ENCODE measurements at places on chromosomes 4 and X.

DNA sequence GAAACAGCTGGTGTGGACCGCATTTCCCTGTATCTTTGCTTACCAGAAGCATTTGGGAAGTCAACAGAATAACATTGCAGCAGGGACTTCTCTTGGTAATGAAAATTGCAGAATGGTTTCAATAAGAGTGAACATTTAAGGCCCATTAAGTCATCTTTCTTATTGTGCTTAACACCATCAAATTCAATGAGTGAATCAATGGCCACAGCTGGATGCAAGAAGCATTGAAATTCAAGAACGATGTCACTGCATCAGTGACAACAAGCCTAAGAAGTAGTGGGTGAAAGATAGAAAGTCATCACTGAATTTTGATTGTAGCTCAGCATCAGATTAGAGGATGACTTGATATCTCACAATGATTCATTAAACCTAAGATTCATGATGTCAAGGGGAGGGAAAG, 93.9 kb upstream of the GPM6A start:
- DNase-seq: no peak

DNA sequence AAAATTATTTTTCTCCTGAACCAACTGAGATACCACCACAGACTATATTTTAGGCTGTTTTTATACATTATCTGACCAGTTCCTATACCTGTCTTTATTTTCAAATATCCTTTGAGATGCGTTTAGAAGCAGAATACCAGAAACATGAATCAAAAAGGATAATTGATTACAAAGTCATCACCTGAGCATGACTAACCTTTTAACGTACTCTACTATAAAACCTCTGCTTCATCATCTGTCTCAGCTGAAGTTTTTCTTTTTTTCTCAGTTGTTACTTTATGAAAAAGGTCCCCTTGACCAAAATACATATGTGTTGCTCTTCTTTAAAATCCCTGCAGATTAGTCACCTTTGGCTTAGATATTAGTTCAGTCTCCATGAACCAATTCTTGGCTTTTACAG, 109.8 kb downstream of the AMMECR1 start:
- DNase-seq: peak; percentile 30

DNA sequence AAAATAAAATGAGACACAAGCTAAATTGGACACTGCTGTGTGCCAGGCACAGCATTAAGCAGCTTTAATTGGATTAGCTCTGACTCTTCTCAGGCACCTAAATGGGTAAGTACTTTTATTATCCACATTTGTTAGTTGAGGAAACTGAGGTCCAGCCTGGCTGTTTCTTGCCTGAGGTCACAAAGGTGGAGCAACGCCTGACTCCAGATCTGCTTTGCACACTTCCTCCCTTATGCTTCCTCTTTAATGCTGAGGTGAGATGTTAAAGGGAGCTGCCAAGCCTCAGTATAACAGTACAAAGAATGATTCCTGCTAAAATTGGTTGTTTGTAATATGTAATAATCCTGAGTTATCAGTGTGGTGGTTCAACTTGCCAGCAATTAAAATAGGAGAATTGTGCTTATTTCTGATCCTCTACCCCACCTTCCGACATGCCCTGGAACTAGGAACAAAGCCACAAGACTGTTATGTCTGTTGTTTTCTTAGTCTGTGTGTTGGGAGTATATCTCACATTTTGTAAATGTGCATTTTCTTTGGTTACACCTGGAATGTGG, 74.4 kb downstream of the AFF1 start:
- no peak for DNase-seq

- no peak for DNase-seq
Observed at GRCh38 chr4:152368001-152368400, 167.9 kb downstream of the FBXW7 start.

DNA sequence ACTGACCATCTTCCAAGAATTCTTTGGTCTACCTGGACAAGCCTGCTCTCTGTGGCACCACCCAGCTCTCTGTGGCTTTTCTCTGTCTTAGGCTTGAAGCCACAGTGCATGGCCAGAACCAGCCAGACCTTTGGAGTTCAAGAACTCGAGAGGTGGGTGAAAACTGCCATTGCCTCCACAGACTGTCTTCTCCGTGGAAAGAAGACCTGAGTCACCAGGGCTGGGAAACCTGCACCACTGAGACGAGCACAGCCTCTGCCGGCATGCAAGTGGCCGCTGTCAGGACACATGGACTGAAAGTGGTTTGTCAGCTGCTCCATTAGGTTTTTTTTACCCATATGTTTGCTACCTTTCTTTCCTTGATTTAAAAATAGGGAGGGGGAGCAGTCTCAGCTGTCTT, 74.5 kb downstream of the MGST2 start:
- no peak for DNase-seq

- DNase-seq: no peak
Observed at GRCh38 chr4:4675051-4675581, 133.3 kb upstream of the STX18 start.

- peak; percentile 24 for DNase-seq
Observed at GRCh38 chr4:42396752-42397634, at the start of gene SHISA3. TSS of gene SHISA3 (plus strand) at chr4:42397488. CDS start at chr4:42398057, 569 bp downstream.

DNA sequence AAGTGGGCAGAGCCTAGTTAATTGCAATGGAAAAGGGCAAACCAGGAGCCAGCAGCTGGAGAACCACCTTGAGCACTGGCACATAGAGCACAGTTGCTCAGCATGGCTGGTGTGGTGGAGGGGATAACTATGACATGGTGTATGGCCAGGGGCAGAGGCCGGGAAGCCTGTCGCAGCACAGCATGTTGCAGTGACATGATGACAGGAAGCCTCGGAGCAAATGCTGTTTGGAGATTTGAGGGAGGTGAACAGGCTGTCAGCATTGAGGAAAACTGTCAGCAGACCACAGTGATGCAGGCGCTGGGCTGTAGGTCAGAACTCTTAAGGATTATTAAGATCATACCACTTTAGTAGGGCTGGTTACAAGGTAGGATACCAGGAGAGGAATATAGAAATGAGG, 228.7 kb downstream of the CBR4 start:
- no peak for DNase-seq

DNA sequence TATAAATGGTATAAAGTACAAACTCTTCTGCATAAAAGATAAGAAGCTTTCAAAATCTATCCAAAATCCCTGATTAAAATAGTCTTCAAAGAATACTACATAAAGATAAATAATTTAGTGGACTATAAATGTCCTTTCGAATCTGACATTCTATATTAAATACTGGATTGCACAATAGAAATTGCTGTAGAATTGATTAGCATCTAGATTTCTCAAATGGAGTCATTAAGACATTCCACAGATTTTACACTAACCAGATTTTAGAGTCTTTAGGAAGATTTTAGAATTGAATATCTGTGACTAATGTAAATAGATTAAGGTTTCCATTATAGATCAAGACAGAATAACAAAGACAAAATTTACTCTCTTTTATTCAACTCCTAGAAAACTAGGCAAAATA, 663.9 kb downstream of the STPG2 start:
- DNase-seq: no peak

DNA sequence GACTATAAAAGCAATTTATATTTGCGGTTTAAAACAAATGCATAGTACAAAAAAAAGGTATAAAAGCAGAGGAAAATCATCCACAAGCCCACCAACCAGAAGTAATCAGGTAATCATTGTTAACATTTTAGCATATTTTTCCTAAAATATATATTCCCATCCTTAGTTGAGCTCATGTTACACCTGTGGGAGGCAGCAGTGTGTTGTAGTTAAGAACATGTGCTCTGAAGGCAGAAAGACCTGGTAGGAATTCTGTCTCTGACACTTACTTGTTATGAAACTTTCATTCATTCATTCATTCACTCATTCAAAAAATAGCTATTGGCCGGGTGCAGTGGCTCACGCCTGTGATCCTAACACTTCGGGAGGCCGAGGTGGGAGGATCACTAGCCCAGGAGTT, 15.4 kb upstream of the CDKL5 start:
- DNase-seq: peak; percentile 47

GRCh38 chr4:137961051-137961438, 281.1 kb downstream of the SLC7A11 start:
- no peak for DNase-seq

DNA sequence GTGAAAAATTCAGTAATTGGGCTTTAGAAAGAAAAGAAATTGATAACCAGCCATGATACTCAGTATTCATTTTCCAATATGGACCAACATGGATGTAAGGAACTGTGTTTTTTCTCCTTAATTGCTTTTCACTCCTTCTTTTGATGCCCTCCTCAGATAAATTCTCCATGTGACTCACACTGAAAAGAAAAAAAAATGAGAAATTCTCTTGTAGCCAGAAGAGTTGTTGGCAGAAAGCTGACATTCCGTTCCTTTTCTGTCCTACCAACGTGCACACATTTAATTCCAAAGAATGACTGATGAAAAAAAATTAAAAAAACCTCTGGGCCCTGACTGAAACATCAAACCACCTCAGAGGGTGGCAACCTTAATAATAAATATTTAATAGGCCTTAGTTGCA, 153.1 kb downstream of the AMELX start:
- peak; percentile 71 for DNase-seq

GRCh38 chr4:151576627-151577026, 167.7 kb downstream of the FHIP1A start:
- no peak for DNase-seq

DNA sequence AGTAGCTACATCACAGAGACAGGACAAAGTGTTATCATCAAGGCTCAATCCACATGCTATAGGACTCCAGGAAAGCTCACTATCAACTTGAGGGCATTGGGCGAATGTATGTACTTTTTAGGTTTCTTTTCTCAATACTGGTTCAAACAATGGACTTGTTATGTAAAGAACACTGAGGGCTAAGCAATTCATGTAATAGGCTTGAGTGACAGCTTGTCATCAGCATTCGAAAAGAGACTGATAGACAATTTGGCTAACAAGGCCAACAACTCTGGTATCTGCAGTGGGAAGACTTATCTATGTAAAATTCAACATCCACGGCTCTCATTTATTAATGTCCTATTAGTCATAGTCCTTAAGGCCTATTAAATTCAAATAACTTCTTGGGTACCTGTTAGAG, 141.1 kb downstream of the NPNT start:
- DNase-seq: no peak

GRCh38 chr4:1476140-1476513, 69.9 kb upstream of the NKX1-1 start:
- no peak for DNase-seq

DNA sequence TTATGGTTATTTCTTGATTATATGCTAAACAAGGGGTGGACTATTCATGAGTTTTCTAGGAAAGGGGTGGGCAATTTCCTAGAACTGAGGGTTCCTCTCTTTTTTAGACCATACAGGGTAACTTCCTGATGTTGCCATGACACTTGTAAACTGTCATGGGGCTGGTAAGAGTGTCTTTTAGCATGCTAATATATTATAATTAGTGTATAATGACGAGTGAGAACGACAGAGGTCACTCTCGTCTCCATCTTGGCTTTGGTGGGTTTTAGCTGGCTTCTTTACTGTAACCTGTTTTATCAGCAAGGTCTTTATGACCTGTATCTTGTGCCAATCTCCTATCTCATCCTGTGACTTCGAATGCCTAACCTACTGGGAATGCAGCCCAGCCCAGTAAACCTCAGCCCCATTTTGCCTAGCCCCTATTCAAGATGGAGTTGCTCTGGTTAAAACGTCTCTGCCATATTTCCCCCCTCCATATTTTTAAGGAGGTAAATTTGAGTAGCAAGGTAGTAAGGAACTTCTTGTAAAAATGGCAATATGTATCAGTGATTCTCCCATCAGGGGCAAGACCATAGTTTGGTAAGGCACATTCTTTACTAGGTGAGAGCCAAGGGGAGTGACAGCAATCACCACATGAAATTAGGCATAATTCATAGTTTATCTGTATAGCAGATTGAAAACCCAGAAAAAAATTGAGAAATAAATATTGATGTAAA, 2.6 kb downstream of the CXCL2 start:
- peak; percentile 34 for DNase-seq

GRCh38 chr4:93317057-93317456, 511.5 kb upstream of the ATOH1 start:
- no peak for DNase-seq

DNA sequence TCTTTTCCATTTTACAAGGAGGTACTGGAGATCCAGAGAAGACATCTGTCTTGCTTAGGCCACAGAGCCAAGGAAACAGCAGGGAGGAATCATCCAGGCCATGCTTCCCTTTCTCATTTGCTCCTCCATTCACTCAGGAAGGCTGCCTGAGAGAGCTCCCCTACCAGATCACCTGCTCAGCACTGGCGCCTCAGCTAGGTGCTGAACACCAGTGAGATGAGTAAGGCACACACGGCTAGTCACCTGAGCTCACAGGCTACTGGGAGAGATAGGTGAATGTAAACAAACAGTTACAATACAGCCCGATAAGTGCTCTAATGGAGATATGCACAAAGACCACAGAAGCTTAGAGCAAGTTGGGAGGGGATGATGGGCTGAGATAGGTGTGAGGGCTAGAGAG, 149.8 kb upstream of the ARHGEF9 start:
- no peak for DNase-seq

DNA sequence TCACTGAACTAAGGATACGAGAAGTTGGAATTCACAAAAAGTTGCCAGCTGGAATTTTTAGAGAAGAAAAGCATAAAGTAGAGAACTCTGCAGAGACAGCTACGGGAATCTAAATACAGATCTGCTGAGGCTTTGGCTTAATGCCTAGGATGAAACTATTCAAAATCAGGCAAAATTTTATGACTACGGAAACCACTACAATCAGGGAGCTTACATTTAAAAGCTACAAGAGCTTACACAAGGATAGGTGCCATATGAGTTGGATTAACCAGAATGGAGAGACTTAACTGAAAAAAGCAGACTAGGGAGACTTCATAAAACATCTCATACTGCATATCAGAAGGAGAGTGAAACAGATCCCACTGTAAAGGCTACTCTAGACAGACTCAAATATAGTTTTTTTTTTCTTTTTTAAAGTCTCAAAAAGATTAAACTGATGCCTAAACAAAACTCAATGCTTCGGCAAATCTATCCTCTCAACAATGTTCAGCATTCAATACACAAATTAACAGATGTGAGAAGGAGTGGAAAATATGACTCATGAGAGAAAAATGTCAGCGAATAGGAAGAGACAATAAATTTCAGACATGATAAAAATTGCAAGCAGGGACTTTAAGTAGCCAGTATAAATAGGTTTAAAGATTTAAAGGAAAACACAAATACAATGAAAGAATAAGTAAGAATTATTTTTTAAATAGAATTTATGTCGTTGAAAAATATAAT, 586.1 kb downstream of the FSTL5 start:
- DNase-seq: peak; percentile 26

DNA sequence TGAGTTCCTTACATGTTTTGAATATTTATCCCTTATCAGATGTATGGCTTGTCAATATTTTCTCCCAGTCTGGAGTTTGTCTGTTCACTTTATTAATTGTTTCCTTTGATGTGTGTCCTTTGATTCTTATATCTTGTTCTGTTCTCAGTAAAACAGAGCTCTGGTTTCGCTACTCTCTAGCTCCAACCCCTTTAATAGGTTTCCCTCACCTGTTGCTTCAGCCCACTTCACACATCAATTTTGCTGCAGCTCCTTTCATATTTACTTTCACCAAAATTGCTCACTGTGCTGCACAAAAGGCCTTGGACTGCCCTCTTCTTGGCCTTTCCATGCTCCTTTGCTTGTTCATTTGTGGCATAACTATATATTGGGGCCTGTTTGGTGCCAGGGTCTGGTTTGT, 85.1 kb downstream of the CFAP299 start:
- DNase-seq: no peak

Data from fibroblast of mammary gland (primary cell).